ENCODE measurements at places on chromosomes 11 and 22. TPM values are rescaled to one million over a fixed set of nuclear protein-coding genes. Genes with fewer than 3 reads are reported as not detected.

Gene OR10G6
- not detected for total RNA-seq

Gene OR1S1
- not detected for total RNA-seq

DNA sequence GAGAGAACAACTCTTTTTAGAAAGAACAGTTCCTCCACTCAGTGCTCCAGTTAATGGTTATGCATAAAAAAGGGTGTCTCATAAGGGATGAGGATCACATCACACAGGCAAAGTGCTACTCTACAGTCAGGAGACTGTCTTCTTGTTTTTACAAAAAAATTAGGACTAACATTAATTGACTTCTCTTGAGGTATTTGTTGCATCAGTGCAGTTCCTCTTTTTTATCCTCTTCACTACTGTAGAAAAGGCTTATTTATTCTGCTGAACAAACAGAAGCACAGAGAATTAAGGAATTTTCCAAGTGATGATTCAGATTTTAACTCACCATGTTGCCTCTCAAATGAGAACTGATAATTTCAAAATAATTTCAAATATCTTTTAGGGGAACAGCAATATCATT, 1.9 kb downstream of the MMP8 start:
- H3K27ac ChIP-seq = no peak overlapping the region
- H3K27me3 ChIP-seq = no peaks in the 10 kb centered on the region
- H3K4me1 ChIP-seq = no peaks in the 10 kb centered on the region
- no peak overlapping the region for H3K4me3 ChIP-seq
- H3K36me3 ChIP-seq = no peaks in the 10 kb centered on the region
- DNase-seq = no peak

DNA sequence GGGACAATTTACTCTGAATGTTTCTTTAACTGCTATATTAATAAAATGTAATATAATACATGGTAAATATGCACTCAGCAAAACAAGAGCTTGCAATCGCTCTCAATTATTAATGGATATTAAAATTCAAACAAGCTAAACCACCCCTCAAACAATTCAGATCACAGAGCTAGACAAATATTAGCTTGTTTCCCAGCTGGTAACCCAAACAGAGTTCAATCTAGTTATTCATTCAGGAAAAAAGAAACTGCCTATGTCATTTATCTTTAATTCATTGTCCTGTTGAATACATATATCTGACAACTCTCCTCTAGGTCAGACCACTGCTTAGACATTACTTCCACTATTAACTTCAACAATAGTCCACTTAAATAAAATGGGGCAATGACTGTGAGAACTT, 78.7 kb downstream of the SERGEF start:
- H3K27me3 ChIP-seq = no peaks in the 10 kb centered on the region
- DNase-seq = no peak

DNA sequence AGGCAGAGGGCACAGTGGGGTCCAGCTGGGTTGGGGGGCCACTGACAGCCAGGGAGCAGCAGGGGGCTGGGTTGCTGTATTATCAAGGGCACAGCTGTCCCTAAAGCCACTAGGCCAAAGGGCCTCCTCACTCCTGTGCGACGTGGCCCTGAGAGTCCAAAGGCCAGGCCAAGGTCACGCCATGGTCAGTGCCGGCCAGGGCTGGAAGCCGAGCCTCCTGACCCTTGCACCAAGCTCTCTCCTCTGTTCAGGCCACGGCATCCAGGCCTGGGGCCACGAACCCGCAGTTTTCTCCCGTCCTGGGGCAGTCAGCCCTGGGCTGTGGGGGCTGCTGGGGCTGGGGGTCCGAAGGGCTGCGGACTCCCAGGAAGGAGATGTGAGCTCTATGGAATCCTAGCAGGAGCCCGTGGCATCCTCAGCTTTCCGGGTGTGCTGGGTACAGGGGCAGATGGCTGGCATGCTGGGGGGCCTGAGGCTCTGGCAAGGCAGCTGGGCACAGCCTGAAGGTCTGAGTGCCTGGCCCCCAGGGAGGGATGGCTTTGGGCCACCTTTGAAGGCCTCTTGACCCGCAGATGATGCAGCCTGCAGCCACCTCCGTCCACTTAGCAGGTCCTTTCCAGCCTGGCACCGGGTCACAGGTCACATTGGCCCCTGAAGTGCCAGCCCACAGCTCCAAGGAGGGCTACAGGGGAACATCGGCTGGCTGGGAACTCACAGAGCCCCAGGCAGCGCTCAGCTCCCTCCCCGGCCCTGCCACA, 17.3 kb upstream of the PPARA start:
- H3K27me3 ChIP-seq = no peaks in the 10 kb centered on the region
- no peak overlapping the region for H3K4me3 ChIP-seq
- H3K27ac ChIP-seq = no peak overlapping the region

GRCh38 chr11:96027021-96027420, 103.1 kb upstream of the MTMR2 start:
- DNase-seq = no peak
- no peaks in the 10 kb centered on the region for H3K36me3 ChIP-seq
- no peak overlapping the region for H3K4me3 ChIP-seq
- no peaks in the 10 kb centered on the region for H3K4me1 ChIP-seq
- H3K27me3 ChIP-seq = no peaks in the 10 kb centered on the region

GRCh38 chr11:27139742-27140367, 99.2 kb downstream of the BBOX1 start:
- no peaks in the 10 kb centered on the region for H3K36me3 ChIP-seq
- no peaks in the 10 kb centered on the region for H3K4me1 ChIP-seq
- no peak overlapping the region for H3K27ac ChIP-seq
- no peaks in the 10 kb centered on the region for H3K27me3 ChIP-seq
- DNase-seq = no peak

DNA sequence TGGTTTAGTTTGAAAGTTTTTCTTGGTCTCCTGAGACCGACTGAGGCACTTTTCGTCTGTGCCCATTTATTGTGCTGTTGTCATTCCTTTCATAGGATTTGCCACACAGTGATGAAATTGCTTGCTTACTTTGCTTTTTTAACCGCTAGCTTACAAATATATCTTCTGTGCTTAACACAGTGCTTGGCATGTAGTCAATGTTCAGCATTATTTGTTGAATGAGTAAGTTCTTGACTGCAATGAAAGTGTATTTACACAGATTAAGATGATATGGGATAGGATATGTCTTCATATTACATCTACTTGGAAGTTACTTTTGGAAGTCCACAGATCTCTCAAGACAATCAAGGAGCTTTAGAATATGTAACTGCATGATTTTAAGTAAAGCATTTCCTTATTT, 91.2 kb downstream of the GRIA4 start:
- no peak for DNase-seq
- H3K27me3 ChIP-seq = no peaks in the 10 kb centered on the region
- no peak overlapping the region for H3K4me3 ChIP-seq
- H3K4me1 ChIP-seq = no peaks in the 10 kb centered on the region
- H3K27ac ChIP-seq = no peak overlapping the region
- H3K36me3 ChIP-seq = no peaks in the 10 kb centered on the region

GRCh38 chr22:24894220-24894975, 52.1 kb downstream of the LHFPL7 start:
- H3K27ac ChIP-seq = peak overlapping the region; percentile 90
- no peak overlapping the region for H3K4me3 ChIP-seq
- H3K4me1 ChIP-seq = peaks cover 21% of the 10 kb centered on the region
- no peaks in the 10 kb centered on the region for H3K36me3 ChIP-seq
- DNase-seq = peak; percentile 98
